Stimulated activated CD4-positive, alpha-beta T cell treated with anti-CD3 and anti-CD28 coated beads, Interleukin-1b, Interleukin-23, amount 100 ng/mL, for 4 hours (primary cell): ENCODE measurements at places on chromosomes 12 and 14.

DNA sequence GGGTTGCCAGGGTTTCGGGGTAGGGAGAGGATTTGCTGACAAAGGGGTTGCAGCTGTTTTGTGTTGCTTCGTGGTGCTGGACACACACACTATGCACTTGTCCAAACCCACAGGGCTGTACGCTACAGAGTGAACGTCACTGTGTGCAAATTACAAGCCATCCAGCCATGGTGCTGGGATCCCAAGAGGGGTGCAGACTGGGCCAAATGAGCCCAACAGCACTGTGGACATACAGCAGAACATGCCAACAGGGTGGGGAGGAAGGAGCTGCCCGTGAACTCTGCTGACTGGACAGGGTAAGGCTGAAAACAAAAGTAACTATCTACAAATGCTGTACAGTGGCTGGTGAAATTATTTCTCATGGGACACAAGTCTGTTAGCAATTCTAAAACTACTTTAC lies 25.2 kb downstream of the POLE start:
- no peak for DNase-seq

- no peak for DNase-seq
Observed at GRCh38 chr12:106285982-106286381, 16.6 kb upstream of the TCP11L2 start.

GRCh38 chr14:24576182-24576581 lies at the start of gene CTSG:
Gene CTSG (minus strand): TSS chr14:24576250. CDS start chr14:24576223, 27 bp downstream.
- no peak for DNase-seq

DNA sequence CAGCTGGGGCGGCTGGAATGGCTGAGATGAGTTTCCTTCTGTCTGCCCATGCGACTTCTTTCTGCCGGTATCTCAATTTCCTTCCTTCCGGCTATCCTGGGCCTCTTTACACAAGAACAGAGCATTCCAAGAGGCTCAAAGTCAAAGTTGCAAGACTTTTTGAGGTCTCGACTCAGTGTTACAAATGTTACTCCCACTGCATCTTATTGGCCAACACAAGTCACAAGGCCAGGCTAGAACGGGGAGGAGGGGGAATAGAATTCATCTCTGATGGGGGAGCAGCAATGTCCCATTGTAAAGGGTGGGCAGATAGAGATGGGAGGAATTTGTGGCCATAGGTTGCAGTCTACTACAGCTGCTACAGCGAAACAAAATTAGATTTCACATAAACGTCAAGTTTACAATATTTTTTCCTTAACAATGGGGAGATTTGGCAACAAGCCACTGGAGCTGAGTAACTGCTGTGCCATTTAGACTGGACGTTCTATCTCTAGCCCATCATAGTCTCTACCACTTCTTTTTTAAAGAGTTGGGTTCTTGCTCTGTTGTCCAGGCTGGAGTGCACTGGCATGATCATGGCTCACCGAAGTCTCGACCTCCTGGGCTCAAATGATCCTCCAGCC lies 9.5 kb upstream of the NYNRIN start:
- no peak for DNase-seq

- no peak for DNase-seq
Observed at GRCh38 chr14:48527832-48528231, 852.4 kb upstream of the MDGA2 start.

DNA sequence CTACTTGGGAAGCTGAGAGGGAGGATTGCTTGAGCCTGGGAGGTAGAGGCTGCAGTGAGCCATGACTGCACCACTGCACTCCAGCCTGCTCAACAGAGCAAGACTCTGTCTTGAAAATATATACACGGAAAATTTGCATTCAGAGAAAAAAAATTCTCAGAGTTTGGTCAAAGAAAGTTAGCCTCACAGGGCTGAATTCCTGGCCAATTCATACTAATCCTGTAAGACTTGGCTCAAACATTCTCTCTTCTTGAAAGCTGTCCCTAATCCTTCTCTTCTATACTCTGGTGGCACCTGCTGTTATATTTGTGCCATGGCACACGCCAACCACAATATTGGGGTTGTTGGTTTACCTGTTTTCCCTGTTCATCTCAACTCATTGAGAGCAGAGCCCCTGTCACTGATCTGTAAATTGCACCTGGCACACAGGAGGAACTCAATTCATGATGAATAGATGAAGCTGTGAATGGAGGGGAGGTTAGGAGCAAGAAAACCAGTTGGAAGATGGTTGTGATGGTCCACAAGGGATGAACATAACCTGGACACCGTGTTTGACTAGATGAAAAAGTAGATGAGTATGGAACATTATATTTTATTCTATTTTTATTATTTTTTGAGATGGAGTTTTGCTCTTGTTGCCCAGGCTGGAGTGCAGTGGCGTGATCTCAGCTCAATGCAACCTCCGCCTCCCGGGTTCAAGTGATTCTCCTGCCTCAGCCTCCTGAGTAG lies 36.8 kb upstream of the SPTSSA start:
- DNase-seq: no peak

DNA sequence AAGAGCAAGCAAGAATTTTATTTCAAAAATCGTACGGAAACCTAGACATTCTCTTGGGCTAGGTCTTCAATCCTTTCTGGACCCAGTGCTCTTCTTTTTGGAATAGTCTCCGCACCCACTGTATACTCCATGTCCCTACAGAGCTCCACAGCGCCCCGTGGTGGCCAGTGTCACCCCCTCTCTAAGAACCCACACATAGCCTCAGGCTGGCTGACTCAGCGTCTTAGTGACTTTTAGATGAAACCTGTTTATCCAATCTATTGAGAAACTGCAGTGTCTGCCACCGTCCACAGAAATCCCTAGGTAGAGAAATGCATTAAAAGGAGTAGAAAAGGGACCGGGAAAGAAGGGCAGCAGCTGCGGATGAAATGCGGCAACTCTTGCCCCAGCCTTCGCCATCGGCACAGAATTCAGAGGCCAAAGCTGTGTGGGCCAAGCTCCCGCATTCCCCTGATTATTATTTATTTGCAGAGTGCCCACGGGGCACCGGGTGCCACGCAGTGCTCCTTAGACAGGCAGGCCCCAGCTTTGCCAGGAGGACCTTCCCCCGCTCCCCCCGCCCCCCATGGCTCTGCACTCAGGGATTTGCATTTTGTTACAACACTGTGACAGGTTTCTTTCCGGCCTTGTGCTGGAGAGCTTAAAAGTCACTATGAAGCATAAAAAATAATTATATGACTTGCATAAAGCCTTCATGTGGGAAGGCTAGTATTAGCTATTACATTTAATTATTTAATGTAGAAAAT lies 170.1 kb upstream of the FKBP4 start:
- no peak for DNase-seq

DNA sequence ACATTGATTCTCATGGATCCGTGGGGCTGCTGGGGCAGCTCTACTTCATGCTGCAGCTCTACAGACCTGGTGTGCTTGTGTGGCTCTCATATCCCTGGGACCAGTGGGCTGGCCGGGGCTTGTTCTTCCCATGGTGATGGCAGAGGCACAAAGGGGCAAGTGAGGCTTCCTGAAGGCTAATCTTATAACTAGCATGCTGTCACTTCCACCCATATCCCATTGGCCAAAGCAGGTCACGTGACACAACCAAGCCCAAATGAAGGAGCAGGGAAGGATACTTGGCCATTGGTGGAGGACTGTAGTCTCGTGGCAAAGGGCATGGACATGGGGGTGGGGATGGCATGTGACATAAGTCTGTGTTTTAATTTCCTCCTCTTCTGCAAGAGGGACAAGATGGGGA lies 9.9 kb downstream of the PLBD2 start:
- no peak for DNase-seq

- DNase-seq: no peak
Observed at GRCh38 chr12:24200010-24200409, 250.5 kb upstream of the SOX5 start.

GRCh38 chr12:98227162-98227561 lies 288.2 kb upstream of the TMPO start:
- no peak for DNase-seq
